HT1080 (cell line): ENCODE measurements at places on chromosomes 16 and 17. TPM values are rescaled to one million over a fixed set of nuclear protein-coding genes. Genes with fewer than 3 reads are reported as not detected.

MAPT gene
- total RNA-seq = 0.10 and 0.18 TPM in 2 replicates

DNA sequence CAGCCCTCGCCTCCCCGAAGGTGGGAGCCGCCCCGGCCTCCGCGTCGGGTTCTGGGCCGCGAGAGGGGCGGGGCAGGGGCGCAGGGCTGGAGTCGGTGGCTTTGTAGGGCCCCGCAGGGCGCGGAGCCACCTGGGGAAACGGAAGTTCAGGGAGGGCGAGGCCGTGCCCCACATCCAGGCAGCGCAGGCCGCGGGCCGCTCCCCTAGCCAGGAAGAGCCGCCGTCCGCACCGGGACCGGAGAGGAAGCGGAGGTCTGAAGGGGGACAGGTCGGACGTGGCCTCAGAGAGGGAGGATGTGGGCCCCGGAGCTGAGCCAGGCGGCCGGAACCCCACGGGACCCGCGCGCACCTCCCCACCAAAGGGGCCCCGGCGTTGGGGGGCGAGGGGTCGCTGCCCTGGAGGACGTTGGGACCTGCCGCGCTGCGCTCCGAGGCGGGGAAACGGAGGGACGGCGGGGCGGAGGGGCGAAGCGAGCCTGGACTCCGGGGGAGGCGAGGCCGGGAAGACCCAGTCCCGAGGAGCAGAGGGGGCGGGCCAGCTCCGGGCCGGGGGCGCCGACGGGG, 482 bp upstream of the SLC16A3 start:
- no peak for DNase-seq

OR3A3 gene
- total RNA-seq = not detected in 2 replicates

DNA sequence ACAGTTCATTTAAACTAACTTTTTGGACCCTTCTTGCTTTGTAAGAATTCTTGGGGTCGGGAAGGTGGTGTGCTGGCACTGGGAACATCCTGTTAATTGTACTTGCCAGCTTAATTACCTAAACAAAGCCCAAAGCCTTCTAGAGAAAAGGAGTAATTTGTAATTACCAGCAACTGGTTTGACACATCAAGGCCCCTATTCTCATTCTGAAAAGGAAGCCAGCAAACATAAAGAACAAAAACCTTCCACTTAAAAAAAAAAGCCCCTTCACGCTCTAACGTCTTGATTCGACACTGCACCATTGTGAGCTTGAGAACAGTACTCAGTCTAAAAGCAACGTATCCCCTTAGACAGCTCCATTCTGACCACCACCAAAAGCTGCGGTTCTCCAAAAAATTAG, 74.7 kb upstream of the RPH3AL start:
- DNase-seq = no peak

DNA sequence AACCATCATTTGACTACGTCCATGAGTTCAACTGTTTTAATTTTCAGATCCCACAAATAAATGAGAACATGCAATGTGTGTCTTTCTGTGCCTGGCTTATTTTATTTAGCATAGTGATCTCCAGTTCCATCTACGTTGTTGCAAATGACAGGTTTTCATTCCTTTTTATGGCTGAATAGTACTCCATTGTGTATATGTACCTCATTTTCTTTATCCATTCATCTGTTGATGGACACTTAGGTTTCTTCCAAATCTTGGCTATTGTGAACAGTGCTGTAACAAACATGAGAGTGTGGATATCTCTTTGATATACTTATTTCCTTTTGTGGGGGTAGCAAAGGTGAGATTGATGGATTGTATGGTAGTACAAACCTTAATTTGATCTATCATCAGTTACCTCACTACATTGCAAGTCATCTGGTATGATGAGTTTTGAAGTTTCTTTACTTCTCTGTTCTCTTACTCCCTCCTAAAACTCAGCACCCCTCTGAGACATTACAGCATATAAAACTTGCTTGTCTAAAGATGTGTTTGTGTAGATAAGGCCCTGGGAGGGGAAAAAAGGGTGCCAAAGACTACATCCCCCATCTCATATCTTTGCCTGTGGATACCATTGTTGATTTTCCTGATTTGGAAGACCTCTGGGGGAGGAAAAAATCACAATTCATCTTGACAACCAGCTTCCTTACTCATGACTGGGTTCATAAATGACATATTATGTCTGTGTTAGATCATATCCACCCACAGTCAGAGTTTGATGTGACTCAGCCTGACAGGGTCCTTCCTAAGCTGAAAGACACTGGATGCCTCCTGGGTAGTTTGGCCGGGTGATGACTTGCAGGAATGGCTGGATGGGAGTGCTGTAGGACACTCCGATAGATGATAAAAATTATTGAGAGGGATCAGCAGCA, 47.6 kb downstream of the ABCA9 start:
- peak; percentile 65 for DNase-seq

DNA sequence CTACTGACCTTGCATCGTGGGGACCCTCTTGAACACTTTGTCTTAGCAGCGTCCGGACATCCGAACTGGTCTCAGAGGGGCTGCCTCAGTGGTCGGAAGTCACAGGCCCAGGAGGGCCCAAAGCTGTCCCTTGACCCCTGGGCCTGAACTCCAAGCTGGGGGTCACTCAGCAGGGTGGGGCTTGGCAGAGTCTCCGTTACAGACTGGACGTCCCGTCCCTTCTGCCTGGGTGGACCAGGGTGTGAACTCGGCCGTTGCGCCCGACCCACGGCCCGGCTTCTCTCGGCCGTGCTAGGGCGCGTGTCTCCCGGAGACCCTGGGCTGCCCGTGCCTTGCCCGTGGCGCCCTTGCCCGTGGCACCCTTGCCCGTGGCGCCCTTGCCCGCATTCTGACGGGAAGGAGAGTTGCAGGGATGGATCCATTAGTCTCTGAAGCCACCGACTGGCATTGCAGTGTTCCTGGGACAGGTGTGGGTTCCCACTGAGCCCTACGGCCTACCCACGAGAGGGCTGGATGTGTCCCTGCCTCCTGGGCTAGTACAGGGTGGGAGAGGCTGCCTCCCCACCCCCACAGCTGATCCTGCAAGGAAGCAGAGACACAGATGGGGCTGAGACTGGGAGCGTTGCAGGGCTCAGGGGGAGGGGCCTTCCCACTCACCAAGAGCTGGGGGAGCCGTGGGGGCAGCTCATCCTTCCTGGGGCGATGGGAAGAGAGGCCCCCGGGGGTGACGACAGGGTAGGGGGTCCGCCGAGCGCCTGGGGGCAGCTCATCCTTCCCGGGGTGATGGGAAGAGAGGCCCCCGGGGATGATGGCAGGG, 4.9 kb downstream of the CACNA1H start:
- DNase-seq = no peak

GRCh38 chr17:48030531-48030930, 7.1 kb downstream of the COPZ2 start:
- no peak for DNase-seq

- no peak for DNase-seq
Measured at GRCh38 chr17:49435671-49436029, 21.0 kb upstream of the PHB1 start.

RNF112 gene
- total RNA-seq = 0.27 TPM in 1 of 2 replicates, not detected in the other

SLC12A3 gene
- not detected in 2 replicates for total RNA-seq

GRCh38 chr17:40130352-40131042, 8.7 kb downstream of the MSL1 start:
- DNase-seq = no peak

LYRM9 gene
- total RNA-seq = 0.16 and 1.2 TPM in 2 replicates

- DNase-seq = no peak
Measured at GRCh38 chr17:74763565-74764387, 12.4 kb downstream of the NAT9 start.
